Globus pallidus (tissue), 1 donor: ENCODE measurements at places on chromosomes 4 and X.

DNA sequence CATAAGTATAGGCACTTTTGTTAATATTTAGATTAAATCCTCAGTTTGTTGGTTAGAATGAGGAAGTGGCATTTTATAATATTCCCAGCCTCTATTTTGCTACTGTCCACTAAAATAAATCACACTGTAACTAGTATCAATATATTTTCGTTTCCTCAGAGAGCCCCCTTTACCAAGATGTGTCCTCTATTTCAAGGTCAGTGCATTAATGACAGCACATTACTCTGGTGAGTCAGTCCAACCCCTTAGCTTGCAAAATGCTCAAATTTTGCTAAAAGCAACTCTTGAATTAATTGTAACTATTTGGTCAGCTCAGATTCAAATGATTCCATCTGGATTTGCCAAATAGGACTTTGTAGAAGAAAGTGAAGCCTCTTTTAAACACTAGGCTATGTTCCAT, 199.3 kb downstream of the PDHA2 start:
- DNase-seq: no peak

DNA sequence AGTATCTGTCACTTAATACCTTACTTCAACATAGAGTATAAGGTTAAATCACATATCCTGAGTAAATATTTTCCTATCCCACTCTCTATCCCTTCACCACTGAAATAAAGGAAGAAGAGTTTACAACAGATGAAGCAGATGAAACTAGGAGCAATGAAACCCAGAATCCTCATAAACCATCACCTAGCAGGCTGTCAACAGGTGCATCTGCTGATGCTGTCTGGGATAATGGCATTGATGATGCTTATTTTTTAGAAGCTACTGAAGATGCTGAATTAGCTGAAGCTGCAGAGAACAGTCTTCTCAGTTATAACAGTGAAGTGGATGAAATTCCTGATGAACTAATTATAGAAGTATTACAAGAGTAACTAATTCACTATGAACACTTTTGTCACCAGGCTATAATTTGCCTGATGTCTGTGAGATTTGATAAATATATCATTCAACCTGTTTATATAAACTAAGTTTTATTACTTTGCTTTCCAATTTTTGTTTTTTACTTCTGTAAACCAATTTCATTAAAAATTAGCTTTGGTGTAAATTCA, 39.4 kb downstream of the CENPU start:
- DNase-seq: no peak

DNA sequence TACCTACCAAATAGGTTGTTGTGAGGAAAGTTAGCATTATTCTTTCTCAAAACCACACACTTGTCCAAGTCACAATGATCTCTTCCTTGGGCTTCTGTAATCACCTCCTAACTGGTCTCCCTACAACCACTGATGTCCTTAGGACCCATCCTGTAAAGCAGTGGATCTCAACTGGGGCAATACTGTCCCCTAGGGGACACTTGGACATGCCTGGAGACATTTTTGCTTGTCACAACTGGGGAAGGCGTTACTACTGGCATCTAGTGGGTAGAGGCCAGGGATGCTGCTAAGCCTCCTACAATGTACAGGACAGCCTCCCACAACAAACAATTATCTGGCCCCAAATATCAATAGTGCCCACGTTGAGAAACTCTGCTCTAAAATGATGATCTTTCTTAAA, 118.7 kb upstream of the AP1S2 start:
- peak; percentile 70 for DNase-seq

DNA sequence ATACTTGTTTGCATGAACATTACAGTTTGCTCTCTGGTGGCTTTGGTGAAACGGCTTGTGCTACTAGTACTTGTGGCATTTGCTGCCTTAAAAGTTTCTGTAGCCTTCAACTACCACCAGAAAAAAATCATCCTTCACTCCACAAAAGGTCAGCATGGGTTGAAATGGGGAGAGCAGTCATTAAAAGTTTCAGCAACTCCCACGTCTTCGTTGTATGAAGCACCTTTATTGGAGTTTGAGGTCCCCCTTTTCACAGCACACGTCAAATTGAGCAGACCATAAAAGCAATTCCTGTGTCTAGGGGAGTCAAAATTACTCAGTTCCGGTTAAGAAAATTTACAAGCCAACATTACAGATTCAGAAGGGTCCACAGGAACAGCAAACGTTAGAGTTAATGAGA, 23.0 kb upstream of the CCNA2 start:
- no peak for DNase-seq

DNA sequence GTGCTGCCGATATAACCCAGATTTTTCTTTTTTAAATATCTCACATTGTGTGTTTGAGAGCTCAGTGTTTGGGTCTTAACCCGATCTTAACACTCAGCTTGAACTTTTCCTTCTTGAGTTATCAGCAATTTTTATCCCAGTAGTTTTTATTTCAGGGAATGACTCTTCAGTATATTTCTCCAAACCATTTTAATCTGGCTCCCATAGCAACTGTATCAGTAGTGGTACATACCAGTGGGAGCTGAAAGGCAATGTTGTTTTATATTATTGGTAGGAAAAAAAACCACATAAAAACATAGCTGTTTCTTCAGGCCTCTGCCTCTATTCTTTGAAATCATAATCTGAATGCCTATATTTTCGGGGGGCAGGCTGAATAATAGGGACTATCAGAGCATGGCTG, 111.1 kb downstream of the SLC4A4 start:
- no peak for DNase-seq

GRCh38 chrX:9003041-9003440, 30.9 kb downstream of the FAM9B start:
- DNase-seq: no peak

DNA sequence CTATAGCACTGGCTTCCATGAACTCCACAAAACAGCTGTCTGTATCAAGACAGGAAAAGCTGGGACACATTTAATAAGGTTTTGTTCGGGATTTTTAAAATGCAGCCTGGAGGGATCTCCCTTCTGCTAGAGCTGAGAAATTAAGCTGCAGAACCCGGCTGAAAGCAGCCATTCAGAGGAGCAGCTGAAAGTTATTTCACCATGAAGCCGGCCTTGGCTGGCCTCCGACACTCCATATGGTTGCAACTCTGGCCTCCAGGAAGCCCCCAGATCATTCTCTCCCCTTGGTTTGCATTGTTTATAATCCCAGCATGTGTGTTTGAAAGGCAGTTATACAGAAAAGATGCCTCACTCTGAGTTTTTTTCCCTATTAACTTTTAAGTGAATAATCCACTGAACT, 239.4 kb downstream of the SPATA18 start:
- DNase-seq: peak; percentile 4

DNA sequence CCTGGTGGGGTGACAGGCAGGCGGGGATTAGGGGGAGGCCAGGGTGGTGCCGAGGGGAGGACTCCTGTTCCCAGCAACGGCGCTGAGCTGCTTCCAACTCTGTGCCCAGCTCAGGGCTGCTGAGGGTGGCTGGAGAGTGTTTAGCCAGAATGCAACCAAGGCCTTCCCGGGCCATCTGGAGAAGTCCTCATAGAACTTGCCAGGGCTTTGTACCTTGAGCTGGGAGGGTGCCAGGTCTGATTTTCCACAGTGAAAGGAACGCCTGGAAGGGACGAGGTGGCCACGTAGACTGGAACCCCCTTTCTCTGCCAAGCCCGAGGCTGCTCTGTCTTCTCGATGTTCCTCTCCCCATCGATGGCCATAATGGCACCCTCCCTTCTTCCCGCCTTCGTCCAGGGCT, 57.0 kb upstream of the GPR78 start:
- no peak for DNase-seq

DNA sequence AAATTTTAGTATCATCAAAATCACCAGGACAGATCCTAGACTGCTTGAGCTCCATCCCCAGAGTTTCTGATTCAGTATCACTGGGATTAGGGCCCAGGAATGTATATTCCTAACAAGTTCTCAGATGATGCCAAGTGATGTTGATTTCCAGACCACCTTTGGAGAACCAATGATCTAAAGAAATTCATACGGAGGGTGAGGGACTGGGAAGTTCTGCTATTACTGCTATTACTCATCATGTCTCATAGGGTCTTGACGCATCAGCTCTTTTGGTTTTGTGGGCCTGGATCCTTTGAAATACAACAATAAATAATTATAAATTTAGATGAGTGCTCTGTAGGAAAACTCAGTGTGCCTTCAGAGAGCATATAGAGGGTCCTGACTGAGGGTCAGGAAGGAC, 59.8 kb upstream of the LGI2 start:
- DNase-seq: no peak

DNA sequence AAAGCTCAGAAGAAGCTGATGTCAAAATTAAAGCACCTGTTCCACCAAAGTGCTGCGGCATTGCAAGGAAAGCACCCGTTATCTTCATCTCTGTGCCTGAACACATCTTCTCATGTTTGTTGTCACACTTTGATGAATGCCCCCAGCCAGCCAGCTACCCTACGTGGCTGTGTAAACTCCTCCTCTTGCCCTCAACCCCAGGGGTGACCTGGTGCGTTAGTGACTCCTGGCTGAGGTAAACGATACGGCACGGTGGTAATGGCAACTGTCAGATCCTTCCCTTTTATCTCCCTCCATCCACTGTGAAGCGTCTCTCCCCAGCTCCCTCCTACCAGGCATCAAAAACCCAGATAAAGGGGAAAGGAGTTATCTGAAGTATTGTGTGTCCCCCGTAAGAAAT, 90.6 kb upstream of the WWC2 start:
- no peak for DNase-seq

GRCh38 chr4:176885224-176885623, 92.5 kb upstream of the VEGFC start:
- no peak for DNase-seq

DNA sequence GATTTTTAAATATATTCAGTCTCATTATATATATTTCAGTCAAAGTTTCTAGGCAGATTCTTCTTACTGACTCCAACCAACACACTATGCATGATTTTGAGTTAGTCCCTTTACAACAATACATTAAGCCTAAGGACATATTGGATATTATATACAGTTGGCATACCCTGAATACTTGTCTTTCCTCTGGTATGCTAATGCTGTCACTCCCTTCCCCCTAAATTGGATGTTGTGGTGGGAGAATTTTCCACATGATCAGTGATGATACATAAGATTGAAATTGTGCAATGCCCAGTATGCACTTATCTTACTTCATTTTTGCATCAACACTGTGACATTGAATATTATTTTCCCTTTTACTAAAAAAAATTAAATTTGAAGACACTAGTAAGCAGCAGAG, 935.2 kb downstream of the PCDH7 start:
- DNase-seq: no peak

DNA sequence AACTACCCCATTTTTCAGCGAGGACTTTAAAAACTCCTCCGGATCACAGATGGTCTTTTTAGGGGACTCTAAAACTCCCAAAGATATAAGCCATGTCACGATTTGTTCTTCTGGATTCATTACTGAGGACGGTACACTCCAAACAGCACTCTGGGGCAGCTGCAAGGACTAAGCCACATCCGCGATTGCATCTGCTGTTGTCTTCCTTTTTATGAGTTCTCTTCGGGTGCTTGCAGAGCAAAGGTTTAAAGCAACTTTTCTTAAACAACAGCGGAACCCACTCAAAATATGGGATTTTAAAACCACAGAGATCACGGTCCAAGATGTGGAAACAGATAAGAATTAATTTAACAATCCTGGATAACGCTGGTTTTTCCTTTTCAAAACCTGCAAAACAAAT, at the start of gene ARHGEF6:
ARHGEF6 (minus strand) TSS at position 170 of the 400 bp plus-strand sequence; CDS start at position 120, 50 bp downstream.
- no peak for DNase-seq

DNA sequence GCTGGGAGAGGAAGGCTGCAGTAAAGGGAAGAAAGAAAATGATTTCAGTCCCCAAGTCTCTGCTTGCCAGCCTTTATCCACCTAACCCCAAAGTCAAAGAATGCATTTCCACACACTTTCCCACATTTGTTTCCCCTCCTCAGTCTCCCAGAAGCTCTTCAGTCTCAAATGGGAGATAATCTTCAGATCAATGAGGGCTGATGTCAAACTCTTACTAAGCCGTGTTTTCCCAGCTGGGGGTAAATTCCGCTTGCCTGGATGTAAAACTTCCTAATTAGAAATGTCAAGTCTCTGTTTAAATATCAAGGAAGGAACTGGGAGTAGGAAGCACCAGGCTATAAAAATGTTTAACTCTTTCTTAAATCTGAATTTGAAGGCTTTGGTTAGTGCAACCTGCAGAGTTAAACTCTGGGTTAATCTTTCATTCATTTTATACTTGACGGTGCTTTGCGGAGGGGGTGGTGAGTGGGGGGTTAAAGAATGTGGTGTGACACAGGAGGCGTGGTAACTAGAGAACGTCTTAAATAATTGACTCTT, 601.4 kb upstream of the ACTRT1 start:
- DNase-seq: no peak

- DNase-seq: no peak
Observed at GRCh38 chr4:11743236-11743635, 314.5 kb upstream of the HS3ST1 start.

DNA sequence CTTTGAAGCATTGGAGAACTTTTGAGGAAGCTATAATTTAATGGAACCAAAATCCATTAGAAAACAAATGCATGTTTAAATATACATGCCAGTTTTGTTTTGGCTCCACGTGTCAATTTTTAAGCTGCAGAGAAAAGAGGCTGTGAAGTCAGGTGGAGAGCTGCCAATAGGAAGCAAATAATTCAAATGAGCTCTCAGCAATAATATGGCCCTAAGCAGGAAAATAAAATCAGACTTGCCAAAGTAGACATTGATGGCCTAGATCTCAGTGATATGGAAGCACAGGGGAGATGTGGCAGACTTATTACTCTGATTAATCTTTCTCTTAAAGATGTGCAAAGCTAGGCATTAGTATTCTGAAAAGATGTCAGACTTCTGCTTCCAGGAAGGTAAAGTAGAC, 769.8 kb upstream of the NDST4 start:
- no peak for DNase-seq

DNA sequence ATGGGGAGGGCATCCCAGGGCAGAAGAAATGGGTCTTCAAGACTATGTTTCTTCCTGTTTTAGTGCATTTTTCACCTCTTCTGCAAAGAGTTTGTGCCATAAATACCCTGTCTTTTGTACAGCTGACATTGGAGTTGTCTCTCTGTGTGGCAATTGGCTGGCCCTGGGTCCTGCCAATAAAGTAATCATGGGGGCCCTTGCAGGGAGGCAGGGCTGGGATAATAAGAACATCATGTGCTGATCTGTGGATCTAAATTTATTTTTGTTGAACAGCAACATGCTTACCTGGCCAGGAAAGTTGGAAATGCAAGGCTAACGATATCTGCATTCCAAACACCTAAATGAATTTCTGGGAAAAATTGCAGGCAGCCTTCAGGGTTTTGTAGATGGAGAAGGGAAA, 174.6 kb upstream of the GATB start:
- no peak for DNase-seq

GRCh38 chrX:78066110-78066509, 37.9 kb upstream of the PGK1 start:
- DNase-seq: no peak
